ENCODE measurements at places on chromosomes 5 and 9.

DNA sequence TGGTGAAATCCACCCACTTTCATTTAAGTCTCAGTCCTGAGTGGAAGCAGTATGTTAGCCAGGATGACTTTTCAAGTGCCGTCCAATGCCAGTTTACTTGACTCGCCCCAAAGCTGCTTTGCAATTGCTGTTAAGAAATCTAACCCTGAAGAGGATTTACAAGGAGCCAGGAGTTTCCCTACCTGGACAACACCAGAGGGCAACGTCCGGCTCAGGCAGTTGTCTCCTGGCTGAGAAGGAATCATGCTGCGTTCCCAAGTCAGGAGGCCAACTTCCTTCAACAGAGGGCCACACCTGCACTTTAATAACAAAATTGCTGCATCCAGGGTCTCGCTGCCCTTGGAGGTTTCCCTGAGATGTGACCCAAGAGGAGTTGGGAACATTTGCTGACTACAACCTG is 65.8 kb downstream of the BOD1 start:
- no peak for DNase-seq

DNA sequence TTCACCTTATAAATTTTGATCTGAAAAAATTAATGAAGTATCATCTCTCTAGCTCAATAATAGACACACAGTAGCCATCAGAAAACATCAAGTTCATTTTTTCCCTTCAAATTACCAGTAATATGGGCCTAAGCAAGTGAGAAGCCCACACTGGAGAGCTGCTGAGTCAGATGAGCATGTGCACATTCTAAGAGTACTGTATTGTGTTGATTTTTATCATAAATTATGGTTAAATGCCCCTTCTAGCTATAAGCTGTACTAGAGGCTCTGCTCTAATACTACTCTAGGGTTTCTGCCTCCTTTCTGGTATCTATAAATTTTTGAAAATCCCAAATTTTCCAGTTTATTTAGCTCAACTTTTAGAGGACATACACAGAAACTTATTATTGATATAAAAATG is 42.1 kb upstream of the TYRP1 start:
- no peak for DNase-seq

- no peak for DNase-seq
Observed at GRCh38 chr5:143771189-143771588, 40.8 kb upstream of the HMHB1 start.

DNA sequence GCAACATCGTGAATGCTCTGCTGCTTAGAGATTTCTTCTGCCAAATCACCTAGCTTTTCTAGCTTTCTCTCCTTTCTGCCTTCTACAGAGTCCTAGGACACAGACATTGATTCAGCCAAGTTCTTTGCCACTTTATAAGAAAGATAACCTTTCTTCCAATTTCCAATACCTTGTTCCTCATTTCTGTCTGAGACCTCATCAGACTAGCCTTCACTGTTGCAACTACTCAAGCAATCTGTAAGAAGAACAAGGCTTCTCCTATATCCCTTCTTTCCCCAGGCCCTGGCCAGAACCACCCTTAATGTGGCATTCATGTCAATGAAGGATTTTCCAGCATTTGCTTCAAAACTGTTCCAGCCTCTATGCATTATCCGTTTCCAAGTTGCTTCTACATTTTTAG is 24.3 kb downstream of the FBXO10 start:
- DNase-seq: no peak

GRCh38 chr5:107512029-107512428 is 158.7 kb downstream of the EFNA5 start:
- no peak for DNase-seq

GRCh38 chr5:76305775-76306174 is 97.3 kb upstream of the IQGAP2 start:
- DNase-seq: no peak

DNA sequence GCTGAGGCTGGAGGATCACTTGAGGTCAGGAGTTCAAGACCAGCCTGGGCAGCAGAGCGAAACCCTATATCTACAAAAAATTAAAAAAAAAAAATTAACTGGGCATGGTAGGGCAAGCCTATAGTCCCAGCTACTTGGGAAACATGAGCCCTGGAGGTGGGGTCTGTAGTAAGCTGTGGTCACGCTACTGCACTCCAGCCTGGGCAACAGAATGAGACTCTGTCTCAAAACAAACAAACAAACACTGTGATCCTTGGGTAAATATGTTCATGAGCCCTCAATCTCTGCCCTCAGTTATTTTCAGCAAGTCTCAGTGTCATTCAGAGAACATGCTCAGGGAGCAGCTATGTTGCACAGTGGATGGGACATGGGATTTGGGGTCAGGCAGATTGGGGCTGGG is 76.2 kb downstream of the PTTG1 start:
- DNase-seq: no peak

- DNase-seq: no peak
Observed at GRCh38 chr9:76873056-76873792, 32.7 kb downstream of the PRUNE2 start.

DNA sequence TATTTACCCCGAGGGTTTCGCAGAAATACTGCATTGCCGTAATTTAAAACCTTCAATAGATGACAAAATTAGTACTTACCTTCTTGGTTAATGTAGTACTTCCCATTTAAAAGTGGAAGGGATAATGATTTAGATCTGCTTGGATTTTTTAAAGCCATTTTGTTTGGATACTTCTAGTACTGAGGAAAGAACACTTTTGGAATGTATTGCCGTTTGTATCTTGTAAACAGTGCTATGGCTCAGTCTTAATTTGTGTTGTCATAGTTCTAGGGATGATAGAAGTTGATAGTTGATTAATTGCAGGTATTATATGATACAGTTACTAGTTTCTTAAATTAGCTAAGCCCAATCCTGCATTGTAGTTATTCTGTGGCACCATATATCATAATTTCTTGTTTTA is 33.1 kb downstream of the TNPO1 start:
- no peak for DNase-seq

DNA sequence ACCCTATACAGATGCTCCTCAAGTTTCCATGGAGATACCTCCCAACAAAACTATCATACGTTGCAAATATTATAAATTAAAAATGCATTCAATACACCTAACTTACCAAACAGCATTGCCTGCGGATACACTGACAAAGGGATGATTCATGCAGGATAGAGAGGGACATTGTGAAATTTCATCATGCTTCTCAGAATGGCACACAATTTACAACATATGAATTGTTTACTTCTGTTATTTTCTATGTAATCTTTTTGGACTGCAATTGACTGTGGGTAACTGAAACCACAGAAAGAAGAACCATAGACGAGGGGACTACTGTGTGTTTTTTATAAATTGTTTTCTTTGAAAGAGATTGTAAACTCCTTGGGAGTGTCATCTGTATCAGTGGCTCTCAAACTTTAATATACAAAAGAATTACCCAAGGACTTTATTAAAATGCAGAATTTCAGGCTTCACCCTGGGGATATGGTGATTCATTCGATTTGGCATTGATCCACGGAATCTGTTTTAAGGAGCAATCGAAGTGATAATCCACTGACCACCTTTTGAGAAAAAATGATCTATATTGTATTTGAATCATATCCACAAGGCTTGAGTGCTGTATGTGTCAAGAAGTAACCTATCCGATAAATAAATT is 146.4 kb downstream of the SGCD start:
- no peak for DNase-seq

DNA sequence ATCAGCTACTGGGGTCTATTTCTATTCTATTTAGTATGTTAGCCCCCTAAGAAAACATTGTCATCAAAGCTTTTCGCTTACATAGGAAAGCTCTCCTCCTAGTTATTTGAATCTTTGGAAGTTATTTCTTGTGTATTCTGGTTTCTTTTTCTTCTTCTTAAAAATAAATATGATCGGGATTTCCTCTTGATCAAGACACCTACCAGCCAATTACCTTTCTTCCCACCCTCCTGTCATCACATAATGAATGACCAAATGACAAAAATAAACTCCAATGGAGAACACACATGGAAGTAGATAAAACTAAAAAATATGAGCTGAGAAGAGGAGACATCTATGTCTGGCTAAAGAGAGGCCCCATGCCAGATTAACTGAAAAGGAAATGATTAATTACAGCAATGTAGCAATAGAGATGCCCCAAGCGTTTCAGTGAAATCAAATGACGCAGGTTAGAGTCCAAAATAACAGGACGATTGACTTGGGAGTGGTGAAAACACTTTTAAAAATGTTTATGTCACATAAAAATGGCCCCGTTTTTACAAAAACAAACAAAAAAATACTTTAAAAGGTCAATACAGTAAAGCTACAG is 59.5 kb upstream of the PCSK1 start:
- DNase-seq: no peak

DNA sequence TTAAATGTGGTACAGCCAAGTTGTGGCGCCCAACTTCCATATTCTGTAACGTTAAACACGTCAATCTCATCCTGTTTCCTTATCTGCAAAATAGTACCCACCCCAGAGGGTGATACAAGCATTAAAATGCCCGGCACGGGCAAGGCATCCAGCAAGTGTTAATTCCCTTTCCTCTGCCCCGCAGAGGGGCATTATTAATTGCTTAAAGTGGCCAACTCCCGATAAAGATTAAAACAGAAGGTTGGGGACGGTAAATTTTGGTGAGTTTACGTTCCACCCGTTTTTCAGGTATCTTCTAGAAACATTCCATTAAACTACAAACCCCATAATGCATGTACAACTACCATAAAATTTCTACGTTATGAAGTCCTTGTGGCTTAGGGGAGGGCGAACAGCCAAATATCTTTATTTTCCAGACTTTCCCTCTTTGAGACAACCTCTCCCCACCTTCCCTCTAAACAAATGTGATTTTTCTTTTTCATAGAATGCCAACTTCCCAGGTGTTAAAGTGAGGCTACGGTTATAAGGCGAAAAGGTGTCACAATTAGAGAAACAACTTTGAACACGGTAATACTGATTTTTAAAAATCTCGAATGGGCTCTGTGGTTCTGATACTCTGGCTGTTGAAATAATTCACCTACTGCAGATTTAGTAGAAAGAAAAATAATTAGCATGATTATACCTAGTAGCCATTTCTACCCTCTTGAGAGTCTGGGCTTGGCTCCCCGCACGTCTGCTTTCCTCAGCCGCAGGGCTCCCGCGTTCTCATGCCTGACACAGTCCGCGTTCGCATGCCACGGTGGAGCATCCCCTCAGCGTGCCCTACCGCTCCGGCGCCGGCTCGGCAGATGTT is 1.2 kb upstream of the GPBP1 start:
- no peak for DNase-seq

GRCh38 chr5:137146402-137146890 is 352.7 kb downstream of the SPOCK1 start:
- no peak for DNase-seq

DNA sequence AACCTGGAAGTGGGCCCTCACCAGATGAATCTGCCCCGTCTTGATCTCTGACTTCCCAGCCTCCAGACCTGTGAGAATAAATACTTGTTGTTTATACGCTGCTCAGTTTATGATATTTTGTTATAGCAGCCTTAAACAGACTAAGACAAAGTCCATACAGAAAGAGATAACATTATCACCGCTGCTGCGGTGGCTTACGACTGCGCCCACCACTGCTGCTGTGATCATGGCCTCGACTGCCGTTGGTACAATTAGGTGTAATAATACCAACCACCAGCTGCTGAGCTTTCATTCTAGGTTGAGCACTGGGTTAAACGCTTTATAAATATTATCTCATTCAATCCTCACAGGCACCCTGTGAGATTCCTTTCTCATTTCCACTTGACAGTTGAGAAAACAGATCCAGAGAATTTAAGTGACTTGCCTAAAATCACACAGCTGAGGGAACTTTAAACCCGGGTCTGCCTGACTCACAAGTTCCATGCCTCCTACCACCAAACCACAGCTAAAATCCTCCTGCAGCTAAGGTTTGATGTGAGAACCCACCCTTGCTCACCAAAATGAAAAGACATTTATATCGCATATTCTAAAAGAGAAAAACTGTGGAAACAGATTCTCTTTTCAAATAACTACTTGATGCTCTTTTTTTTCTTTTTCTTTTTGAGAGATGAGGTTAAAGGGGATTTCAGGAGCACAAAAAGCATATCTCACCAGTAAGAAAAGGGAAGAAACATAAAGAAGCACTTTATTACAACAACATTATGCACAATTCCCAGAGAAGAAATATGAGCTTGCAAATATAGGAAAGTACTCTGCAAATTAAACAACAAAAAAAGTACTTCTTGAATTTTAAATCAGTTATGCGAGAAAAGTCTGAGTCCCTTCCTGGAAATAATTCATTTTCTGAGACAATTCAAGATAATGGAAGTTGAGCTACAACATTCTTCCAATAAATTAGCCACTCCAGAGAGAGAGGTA is 23.9 kb downstream of the GOLM1 start:
- DNase-seq: no peak

GRCh38 chr5:156174225-156174624 is 152.7 kb upstream of the SGCD start:
- no peak for DNase-seq

DNA sequence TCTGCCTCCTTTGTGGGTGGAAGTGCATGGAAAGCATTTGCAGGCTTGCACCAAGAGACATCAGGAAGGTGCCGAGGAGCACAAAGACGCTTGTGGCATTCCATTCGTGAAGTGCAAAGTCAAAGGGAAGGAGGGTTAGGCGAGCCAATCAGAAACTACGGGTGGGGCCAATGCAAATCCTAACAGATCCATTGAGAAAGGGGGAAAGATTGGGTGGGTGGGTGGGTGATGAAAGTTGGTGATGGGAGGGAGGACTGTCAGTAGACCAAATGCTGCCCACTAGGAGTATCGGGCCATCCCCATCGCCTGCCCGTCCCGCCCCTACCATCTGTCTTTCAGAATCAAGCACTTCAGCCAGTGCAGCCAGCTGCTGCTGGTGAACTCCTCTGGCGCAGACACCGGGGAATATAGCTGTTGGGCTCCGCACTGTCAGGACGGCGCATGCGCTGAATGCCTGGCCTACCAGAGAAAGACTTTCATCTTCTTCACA is 17.1 kb upstream of the ANXA6 start:
- DNase-seq: no peak

DNA sequence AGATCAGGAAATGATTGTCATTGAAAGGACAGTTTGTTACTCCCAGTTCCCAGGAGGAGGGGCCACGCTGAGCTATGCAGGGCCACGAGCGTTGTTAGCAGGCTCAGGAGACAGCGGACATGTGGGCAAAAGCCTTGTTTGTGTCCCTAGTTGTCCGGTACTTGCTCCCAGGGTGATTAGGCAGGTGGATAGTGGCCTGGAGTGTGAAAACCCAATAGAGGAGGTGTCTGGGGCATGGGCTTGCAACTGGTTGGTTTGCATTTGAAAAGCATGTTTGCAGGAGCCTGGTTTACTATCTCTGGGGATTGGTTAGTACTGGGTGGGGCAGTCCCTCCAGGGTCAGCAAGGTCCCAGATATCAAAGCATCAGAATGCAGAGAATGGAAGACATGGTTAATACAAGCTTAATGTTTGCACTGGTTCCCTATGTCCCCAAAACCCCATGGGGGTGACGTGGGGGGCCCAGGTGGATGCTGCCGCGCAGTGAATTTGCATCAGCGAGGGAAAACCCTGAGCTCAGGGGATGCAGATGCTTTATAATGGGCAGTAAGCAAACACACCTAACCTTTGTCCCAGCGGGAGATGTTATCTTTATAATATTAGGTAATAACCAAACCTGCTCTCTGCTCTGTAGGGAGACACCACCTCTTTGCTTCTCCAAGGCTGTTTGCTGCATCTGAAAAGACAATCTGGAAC is 39.7 kb downstream of the ROPN1L start:
- DNase-seq: no peak

GRCh38 chr5:41796061-41796460 is 74.2 kb downstream of the OXCT1 start:
- no peak for DNase-seq

Data from esophagus squamous epithelium (tissue), 5 donors.